Stimulated activated CD8-positive, alpha-beta memory T cell treated with anti-CD3 and anti-CD28 coated beads, Interleukin-4, amount 100 ng/mL, for 1 hour (primary cell): ENCODE measurements at places on chromosomes 4 and X.

DNA sequence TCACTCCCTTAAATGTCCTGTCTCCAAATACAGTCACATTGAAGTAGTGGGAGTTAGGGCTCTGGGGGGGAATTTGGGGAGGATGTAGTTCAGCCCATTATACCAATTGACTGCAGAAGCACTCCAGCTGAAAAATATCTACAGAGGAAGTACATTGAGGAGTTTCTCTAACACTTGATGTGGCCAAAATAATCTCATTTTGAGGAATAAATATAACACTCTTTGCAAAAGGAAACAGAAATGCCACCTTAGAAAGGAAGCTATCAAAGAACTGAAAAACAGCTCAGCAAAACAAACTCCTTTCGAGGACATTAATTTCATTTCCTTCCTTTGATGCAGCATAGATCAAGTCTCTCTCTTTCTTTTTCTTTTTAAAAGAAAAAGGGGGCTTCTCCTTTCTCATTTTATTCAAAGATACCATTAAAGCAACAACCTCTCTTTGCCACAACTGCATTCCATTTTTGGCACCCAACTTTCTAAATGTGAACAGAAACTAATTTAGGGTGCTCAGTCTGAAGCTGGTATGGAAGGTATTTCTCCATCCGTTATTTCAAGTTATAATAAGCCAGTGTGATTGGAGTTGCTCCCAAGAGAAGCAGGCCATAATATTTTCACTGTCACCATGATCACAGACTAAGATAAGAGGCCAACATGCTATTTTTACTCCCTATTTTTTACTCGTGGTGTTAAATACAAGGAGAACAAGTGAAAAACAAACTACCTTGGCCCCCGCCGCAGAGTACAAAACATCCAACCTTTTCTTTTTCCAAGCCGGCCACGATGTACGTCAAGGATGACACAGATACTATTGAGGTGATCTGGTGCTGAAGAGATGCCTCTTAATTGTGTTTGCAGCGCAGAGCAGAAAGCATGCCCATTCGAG lies 230.4 kb upstream of the GATB start:
- no peak for DNase-seq

- no peak for DNase-seq
Observed at GRCh38 chr4:108454227-108454626, 166.1 kb upstream of the RPL34 start.

GRCh38 chrX:10107483-10107882 lies 49.3 kb upstream of the CLCN4 start:
- DNase-seq: no peak

DNA sequence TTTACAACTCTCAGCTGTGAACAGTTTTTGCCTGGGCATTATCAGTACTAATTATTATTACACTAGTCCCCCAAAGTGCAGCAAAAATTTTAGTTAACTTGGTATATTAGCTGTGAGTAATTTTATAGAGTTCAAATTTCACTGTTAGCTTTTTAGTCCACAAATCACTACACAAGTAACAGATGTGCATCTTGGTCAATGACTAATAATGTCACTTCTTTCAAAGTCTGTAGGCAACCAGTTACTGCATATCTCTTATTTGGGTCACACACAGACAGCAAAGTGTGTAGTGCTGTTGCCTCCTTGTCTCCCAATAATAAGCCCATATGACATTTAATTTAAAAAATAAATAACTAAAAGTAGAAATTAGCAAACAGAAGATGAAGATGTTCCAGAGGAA lies 159.9 kb downstream of the SCFD2 start:
- no peak for DNase-seq

GRCh38 chr4:122541996-122542395 lies 78.9 kb downstream of the IL21 start:
- DNase-seq: no peak

- DNase-seq: no peak
Observed at GRCh38 chr4:153799694-153800074, 10.8 kb upstream of the SFRP2 start.

DNA sequence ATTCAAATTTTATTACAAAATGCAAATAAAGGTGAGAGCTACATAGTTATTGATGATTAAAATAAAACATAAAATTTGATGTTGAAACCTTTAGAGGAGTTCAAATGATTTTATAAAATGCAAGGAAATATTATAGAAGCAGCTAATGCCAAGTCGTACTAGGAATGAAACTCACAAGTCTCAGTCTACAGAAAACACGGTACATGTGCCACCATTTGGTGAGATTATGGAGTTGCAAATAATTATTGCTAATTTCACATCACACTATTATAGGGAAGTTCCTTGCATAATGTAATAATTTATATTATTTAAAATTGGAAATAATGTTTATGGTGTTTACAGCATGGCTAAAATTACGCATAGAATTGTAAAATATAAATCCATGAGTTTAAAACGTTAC lies 1601.7 kb upstream of the TENM3 start:
- no peak for DNase-seq

DNA sequence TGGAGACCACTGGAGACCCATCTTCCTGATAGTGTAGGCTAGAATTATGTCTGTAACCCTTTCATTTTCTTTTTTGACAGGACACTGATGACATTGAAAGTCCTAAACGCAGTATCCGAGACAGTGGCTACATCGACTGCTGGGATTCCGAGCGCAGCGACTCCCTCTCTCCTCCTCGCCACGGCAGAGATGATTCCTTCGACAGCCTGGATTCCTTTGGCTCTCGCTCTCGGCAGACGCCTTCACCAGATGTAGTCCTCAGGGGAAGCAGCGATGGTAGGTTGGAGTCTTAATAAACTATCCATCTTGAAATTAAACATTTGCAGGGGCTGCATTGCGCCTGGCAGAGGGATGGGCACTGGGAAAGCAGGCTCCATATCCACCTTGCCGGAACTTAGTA lies 75.4 kb downstream of the LIMCH1 start:
- DNase-seq: no peak

GRCh38 chrX:10326578-10326977 lies 169.8 kb downstream of the CLCN4 start:
- no peak for DNase-seq

GRCh38 chrX:145817331-145818185 lies at the start of gene SLITRK2:
Gene SLITRK2 (plus strand): TSS chrX:145817829. CDS start chrX:145822426, 4,597 bp downstream.
- DNase-seq: no peak

DNA sequence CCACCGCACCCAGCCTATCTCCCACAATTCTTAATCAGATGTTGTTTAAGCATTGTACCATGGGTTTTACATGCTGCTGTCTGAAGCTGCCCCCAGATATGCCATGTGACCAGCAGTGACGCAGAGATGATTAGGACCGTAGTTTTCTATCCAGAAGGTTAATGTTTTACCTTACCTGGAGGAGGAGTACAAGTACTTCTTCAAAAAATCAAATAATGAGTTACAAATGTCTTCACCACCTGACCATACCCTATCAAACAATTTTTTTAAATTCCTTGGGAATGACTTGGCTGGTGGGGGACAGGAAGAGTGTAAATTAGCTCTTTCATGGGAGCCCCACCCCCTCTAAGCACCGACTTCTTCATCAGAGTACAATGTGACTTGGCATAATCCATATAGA lies 16.2 kb upstream of the SGMS2 start:
- DNase-seq: no peak

GRCh38 chrX:28189011-28189410 lies 207.8 kb upstream of the DCAF8L1 start:
- no peak for DNase-seq

DNA sequence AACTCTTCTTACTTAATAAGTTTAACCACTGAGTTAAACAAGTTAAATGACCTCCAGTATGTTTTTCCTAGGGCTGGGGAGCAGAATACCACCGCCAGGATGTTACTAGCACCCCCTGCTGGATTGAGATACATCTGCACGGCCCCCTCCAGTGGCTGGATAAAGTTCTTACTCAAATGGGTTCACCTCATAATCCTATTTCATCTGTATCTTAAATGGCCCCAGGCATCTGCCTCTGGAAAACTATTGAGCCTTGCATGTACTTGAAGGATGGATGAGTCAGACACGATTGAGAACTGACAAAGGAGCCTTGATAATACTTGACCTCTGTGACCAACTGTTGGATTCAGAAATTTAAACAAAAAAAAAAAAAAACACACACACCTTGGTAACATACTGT lies 61.5 kb upstream of the MMAA start:
- no peak for DNase-seq

DNA sequence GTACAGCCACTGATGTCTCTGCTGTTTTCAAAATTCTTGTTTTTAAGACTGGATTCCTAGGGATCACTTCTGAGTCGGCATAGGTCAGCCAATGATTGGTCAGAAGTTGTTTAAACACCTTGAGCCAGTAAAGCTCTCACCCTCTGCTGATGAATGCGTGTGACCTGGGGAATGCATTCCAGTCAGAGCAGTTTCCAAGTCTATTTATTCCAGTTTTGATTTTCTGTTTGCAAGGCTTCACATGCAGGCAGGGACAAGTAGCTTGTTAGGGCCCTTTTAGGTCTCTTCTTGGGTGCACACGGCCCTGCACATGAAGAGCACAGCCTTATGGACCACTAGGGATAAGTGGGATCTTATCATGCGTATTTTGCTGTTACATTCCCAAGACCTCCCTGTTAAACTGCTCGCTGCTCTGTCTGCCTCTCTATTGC lies 47.0 kb downstream of the KLHL15 start:
- no peak for DNase-seq

DNA sequence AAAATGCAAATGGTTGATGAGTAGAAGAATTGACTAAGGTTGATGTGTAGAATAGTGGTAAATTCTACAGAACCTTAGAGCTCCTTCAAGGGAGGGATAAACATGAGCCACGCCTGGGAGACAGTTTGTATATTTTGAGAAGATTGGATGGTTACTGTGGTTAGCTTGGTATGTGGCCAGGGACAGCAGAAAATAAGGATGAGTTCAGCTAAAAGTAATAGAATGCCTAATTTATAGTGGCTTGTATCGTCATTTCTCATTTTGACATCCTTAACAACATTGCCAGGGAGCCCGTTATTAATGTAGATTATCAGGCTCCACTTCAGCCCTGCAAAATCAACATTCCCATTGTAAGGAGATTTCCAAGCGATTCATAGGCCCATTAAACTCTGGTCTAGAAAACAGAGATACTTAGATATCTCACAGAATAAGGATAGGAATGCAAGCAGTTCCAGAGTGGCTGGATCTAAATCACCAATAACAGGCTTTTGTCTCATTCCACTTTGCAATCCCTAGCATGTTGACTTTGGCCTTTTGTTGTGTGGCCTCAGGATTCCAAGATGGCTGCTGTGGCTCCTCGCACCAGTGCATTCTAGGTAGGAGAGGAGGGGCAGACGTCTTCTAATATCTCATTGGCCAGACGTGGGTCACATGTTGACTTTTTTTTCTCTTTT lies 6.4 kb upstream of the PTTG2 start:
- DNase-seq: no peak
